ENCODE measurements at places on chromosomes 6 and 20. TPM values are rescaled to one million over a fixed set of nuclear protein-coding genes. Genes with fewer than 3 reads are reported as not detected.

The OR2H2 gene
- total RNA-seq = not detected

The HUS1B gene
- total RNA-seq = 2.2 TPM

The CRIP3 gene
- total RNA-seq = 55.0 TPM

The NOX3 gene
- total RNA-seq = not detected

DNA sequence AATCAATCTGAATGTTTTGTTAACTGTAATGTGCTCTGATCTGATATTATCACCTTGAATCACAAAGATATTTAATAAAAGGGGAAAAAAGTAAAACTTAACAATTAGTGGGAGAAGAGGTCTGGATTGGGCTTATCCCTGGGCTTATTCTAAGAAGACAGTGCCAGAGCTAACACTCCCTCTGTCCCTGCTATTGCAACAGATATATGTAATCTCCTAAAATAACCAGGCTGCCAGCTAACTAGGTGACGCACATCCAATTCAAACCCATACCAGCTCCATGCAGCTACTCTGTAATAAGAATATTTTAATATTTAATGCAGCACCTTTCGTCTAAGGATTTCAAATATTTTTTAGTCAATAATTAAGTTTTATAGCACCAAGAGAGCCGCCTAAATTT, 330.1 kb upstream of the MARCKS start:
- H3K4me3 ChIP-seq = no peak overlapping the region
- H3K27ac ChIP-seq = no peak overlapping the region
- H3K4me1 ChIP-seq = no peaks in the 10 kb centered on the region
- no peaks in the 10 kb centered on the region for H3K36me3 ChIP-seq
- DNase-seq = no peak

DNA sequence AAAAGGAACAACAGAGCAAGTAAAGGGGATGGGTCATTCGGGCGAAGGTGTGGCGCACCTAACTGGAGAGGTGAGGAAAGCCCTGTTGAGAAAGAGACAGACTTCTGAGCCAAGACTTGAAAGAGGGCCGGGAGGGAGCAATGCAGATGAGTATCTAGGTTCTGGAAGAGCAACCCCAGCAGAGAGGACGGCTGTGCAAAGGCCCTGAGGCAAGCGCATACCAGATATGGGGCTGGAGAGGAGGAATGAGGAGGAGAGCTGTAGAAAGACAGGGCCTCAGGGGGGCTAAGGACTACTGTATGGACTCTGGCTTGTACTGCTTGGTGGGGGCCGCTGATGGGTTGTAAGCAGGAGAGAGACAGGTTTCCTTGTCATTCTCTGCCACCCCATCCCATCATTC, 21.9 kb downstream of the TRERF1 start:
- peaks cover 44% of the 10 kb centered on the region for H3K36me3 ChIP-seq
- no peak for DNase-seq
- H3K4me3 ChIP-seq = no peak overlapping the region
- H3K4me1 ChIP-seq = peaks cover 39% of the 10 kb centered on the region
- no peak overlapping the region for H3K27ac ChIP-seq

DNA sequence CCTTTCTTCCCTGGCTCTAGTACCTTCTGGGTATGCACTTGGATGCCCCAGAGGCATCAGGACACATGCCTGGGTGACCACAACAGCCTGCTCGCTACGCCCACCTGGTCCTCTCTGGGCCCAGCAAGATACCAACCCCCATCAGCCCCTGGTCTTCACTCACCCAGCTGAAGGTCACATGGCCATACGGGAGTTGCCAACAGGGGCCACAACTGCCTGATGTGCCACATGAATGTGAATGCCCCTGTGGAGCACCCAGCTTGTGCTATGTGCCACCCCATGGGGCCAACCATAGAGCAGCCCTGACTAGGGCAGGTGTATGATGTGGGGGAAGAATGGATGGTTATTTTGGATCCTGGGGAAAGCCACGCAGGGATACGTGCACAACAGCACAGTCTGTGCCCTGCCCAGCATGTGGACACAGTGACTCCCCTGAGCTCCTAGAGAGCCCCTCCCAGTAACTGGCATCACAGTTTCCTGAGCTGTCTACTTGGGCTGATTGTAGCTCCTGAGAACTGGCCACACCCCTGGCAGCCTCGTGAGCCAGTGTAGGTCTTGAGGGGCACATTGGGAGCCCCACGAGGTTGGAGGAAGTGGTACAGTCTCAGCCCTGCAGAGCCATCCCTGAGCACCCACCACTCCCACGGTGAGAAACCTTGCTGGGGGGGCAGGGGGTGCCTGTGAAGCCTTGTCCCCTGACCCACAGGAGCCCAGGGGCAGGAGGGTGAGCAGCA, 10.5 kb upstream of the PCMTD2 start:
- H3K4me1 ChIP-seq = peaks cover 4% of the 10 kb centered on the region
- H3K36me3 ChIP-seq = no peaks in the 10 kb centered on the region
- no peak overlapping the region for H3K27ac ChIP-seq
- no peak overlapping the region for H3K4me3 ChIP-seq
- no peak for DNase-seq

- H3K4me1 ChIP-seq = peaks cover 23% of the 10 kb centered on the region
- no peak overlapping the region for H3K4me3 ChIP-seq
- no peaks in the 10 kb centered on the region for H3K36me3 ChIP-seq
- no peak for DNase-seq
Measured at GRCh38 chr6:3522561-3523260, 65.9 kb upstream of the SLC22A23 start.

DNA sequence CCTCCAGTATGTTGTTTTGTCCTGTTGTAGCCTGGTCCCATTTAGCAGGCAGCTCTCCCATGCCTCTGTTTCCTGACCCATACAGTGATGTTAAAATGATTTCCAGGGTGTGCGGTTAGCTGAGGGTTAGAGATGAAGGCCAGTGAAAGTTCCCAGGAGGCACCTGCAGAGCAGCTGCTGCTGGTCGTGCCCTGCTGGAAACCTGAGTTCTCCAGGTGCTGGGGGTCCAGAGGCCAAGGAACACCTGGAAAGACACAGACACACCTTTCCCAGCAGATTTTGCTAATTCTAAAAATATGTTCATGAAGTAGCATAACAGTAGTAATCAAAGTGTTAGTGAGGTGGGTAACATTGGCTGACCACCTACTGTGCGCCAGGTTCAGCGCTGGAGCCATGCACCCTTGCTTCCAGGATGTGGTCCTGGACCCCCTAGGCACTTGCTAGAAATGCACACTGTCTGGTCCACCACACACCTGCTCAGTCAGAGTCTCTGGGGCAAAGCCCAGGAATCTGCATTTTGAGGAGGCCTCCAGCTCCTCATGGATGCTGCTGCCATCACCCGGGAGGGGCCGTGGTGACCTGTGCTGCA, 118.7 kb downstream of the SYNDIG1 start:
- no peak overlapping the region for H3K4me3 ChIP-seq
- DNase-seq = no peak
- H3K4me1 ChIP-seq = peaks cover 24% of the 10 kb centered on the region
- H3K27ac ChIP-seq = no peak overlapping the region
- no peaks in the 10 kb centered on the region for H3K27me3 ChIP-seq

All from Karpas-422 (cell line).